ENCODE measurements at places on chromosomes 13 and 19. TPM values are rescaled to one million over a fixed set of nuclear protein-coding genes. Genes with fewer than 3 reads are reported as not detected.
A peak's percentile ranks its signal among the peaks of the same experiment; 100 is the strongest.

GRCh38 chr13:43838909-43839308 lies 40.6 kb downstream of the CCDC122 start:
- H3K4me1 ChIP-seq, result no peaks in the 10 kb centered on the region
- H3K36me3 ChIP-seq, result peaks cover 6% of the 10 kb centered on the region

- H3K4me3 ChIP-seq, result no peak overlapping the region
- H3K27ac ChIP-seq, result no peak overlapping the region
- H3K27me3 ChIP-seq, result no peaks in the 10 kb centered on the region
Observed at GRCh38 chr13:47853236-47853635, 147.8 kb downstream of the SUCLA2 start.

- H3K36me3 ChIP-seq, result no peaks in the 10 kb centered on the region
- H3K27me3 ChIP-seq, result peaks cover 78% of the 10 kb centered on the region
- no peak overlapping the region for H3K4me3 ChIP-seq
- DNase-seq, result no peak
Observed at GRCh38 chr19:51009061-51009891, 7.9 kb upstream of the KLK8 start.

GRCh38 chr19:48479686-48480085 lies 10.5 kb downstream of the CYTH2 start:
- peaks cover 24% of the 10 kb centered on the region for H3K27me3 ChIP-seq
- peaks cover 21% of the 10 kb centered on the region for H3K36me3 ChIP-seq
- peak overlapping the region; percentile 72 for H3K4me3 ChIP-seq
- peak overlapping the region; percentile 43 for H3K27ac ChIP-seq
- DNase-seq, result no peak

GRCh38 chr13:112325142-112325808 lies 50.9 kb upstream of the SPACA7 start:
- no peak overlapping the region for H3K27ac ChIP-seq
- H3K4me1 ChIP-seq, result peaks cover 5% of the 10 kb centered on the region
- H3K36me3 ChIP-seq, result no peaks in the 10 kb centered on the region
- DNase-seq, result no peak

DNA sequence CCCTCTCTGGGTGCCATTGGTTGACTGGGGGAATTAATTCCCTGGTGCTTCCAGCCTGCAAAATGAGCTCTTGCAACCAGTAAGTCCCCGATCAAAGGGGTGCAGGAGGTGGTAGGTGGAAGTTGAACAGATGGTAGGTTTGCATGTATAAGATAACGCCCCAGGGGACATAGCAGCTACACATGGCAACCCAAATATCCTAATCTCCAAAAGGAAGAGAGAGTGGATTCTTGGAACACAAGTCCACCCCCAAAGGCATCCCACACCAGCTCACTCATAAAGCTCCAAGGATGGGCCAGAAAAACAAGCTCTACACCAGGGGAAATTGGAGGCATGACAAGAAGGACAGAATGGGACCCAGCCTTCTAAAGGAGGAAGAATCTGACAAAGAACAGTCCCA lies 4.8 kb downstream of the CD209 start:
- no peak overlapping the region for H3K27ac ChIP-seq
- DNase-seq, result no peak
- no peak overlapping the region for H3K4me3 ChIP-seq
- H3K4me1 ChIP-seq, result no peaks in the 10 kb centered on the region

DNA sequence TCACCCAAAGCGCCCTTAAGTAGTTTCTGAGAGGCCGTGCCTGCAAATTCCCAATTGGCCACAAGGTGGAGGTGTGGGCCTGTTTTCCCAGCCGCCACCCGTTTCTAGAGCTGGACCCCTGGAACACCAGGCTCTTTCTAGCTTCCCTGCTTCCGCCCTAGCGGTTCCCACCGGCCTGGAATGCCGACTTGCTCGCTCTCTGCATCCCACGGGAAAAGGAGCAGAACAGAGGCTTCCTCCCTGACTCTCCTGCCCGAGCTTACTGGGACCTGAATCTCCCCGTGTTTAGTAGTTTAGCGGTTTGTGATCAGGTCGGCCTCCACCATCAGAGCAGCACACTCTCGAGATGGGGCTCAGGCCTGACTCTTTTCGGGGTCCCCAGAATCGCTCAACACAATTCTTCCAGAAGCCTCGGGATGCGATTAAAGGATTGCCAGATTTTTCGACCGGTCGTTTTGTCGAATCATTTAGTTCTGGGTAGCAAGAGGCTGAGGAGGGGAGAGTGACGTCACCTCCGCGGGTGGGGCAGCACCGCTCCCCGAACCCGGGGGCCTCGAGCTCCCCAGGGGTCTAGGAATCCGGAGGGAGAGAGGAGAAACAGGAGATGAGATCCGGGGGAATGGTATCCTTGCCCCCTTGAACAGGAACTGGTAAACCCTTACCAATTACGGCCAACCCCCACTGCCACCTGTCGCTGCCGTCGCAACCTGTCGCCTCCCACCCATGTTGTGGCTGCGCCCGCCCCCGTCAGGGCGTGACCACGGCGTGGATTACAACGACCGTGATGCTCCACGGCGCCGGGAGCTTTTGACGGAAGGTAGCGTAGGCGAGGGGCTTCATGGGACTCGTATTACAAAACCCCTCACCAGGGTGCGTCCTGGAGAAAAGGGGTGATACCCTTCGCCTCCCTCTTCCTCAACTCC lies 8.0 kb downstream of the NAPSA start:
- no peak overlapping the region for H3K4me3 ChIP-seq
- peak; percentile 67 for DNase-seq
- no peak overlapping the region for H3K27ac ChIP-seq
- H3K4me1 ChIP-seq, result peaks cover 4% of the 10 kb centered on the region
- H3K27me3 ChIP-seq, result peaks cover 10% of the 10 kb centered on the region

Gene SPACA4
- total RNA-seq, result not detected

Gene NUFIP1
- 12.8 TPM for total RNA-seq

Gene SCAMP4
- total RNA-seq, result 79.9 TPM
